Caudate nucleus (tissue), 63 donors: ENCODE measurements at places on chromosomes 11 and 22.

GRCh38 chr11:132821014-132821413, 711.3 kb downstream of the OPCML start:
- DNase-seq, result no peak

DNA sequence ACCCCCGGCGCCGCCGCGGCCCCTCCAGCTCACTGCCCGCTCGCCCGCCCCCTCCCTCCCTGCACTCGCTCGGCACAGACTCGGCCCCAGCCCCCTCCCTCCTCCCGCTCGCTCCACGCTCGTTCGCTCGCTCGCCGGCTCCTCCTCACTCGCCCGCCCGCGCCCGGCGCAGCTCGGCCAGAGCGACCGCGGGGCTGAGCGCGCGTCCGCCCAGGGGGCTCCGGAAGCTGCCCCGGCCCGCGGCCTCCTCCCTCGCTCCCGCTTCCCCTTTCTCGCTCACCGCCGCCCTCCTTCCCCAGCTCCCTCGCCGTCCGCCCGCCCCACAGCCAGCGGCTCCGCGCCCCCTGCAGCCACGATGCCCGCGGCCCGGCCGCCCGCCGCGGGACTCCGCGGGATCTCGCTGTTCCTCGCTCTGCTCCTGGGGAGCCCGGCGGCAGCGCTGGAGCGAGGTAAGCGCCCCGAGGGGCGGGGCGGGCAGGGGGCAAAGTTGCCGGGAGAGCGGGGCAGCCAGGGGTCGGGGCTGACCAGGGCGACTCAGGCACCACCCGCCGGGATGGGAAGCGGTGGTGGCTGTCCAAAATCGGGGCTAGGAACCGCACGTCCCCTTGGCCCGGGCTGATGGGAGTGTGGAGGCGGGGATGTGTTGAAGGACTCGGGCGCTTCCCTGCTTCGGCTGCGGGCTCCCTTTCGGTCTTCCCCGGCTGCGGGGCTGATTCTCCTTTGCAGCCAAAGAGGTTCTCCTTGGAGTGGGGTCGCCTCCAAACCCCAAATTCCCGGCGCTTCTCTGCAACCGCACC, at the start of gene SEZ6L:
Gene SEZ6L, plus strand, starts transcription at position 148 of the 797 bp plus-strand sequence. Its CDS starts 208 bp downstream, at position 356.
- DNase-seq, result no peak

- no peak for DNase-seq
These were observed 132.5 kb downstream of the FBXO7 start for GRCh38 chr22:32607086-32607485.

GRCh38 chr11:96424693-96425092, 34.9 kb downstream of the JRKL start:
- DNase-seq, result no peak

GRCh38 chr11:6351782-6352382, 31.6 kb upstream of the CAVIN3 start:
- no peak for DNase-seq

DNA sequence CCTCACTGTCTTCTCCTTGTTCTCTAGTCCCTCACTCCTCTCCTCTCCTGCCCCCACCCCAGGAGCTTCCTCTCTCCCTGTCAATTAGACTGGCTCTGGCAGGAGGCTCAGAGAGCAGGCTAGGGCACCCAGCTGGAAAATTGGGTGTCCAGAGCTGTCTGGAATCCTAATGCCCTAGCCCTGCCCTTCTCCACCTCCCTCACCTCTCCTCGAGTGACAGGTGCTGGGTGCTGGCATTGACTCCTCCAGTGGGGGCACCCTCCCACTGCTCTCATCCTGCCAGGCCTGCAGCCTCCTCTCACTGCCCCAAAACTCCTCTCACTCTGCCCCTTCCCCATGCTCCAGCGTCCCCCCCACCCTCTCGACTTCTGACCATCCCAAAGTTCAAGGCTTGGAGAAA, 68.9 kb downstream of the CYTH4 start:
- DNase-seq, result no peak

DNA sequence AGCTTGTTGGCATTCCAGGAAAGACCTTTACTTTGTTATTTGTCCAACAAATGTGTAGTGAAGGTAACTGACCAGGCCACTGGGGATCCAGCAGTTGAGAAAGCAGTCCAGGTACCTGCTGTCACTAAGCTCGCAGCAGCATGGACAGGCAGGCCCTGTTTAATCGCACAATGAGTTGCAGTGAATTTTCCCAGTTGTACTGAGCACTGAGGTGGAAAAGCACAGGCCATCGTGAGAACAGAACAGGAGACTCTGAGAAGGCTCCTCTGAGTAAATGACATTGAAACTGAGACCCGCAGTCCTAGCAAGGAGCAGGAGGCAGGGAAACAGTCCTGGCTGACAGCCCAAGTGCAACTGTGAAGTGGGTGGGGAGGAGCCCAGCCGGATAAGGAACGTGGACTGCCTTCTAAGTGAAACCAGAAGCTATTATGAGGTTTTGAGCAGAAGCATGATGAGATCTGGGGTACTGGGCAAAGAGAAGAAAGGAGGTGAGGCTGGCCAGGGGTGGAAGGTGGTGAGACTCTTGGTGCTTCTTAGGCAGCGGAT, 39.8 kb upstream of the CDON start:
- DNase-seq, result no peak

- DNase-seq, result no peak
These were observed 102.6 kb downstream of the TBC1D22A start for GRCh38 chr22:46865052-46865434.

- no peak for DNase-seq
These were observed 13.8 kb upstream of the SLC39A13 start for GRCh38 chr11:47394322-47395222.

GRCh38 chr22:43570531-43571165, 158.8 kb downstream of the MPPED1 start:
- no peak for DNase-seq

DNA sequence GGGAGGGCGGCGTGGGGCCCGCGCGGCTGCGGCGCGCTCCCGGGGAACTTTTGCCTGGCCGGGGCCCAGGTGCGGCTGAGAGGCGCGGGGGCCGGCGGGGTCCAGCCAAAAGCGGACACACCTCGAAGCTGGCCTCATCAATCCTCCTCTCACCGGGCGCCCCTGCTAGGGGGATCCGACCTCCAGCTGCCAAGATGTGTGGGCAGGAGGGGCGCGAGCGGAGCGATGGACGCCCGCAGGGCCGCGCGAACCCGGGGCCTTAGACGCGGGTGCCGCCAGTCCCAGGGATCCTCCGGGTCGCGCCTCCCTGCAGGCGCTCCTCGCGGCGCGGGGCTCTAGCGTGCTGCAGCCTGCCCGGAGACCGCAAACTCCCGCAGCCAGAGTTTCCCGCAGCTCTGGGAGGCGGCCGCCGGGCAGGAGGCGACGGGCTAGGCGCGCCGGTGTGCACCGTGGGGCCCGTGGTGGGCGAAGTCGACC, 785 bp downstream of the IGSF9B start:
- no peak for DNase-seq

- DNase-seq, result no peak
These were observed 185.4 kb upstream of the B3GAT1 start for GRCh38 chr11:134597452-134597851.

DNA sequence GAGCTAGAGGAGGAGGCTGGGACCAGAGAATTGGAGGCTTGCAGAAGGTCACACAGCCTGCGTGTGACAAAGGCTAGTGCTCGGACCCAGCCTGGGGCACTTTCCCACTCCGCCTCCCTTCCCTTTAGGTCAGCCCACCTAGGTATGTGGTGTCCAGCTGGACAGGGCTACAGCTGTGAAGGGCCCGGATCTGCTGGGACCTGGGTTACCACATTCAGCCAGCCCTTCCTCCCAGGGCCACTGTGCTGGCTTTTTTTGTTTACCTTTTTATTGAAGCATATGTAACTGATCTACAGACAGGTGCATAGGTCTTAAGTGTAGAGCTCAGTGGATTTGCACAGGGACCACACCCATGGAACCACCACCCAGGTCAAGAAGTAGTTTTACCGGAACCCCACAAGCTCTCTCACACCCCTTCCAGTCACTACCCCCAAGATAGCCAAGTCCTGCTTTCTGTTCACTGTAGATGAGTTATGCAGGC, 8.7 kb downstream of the CAPN5 start:
- no peak for DNase-seq

DNA sequence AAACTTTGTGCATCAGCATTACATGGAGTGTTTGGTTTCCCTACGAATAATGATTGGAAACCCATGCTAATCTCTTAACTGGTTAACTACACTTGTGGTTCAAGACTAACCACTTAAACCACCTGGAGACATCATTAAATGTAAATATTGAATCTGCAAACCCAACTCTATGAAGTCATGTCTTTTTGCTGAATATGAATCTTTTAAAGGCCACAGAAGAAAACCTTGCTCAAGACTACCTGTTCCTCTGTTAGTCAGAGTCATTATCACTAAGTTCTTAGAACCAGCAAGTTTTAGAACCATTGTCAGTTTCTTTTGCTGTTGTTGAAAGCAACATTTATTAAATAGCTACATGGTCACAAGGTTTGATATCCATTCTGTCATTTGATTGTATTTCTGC, 70.7 kb downstream of the SIK2 start:
- no peak for DNase-seq

DNA sequence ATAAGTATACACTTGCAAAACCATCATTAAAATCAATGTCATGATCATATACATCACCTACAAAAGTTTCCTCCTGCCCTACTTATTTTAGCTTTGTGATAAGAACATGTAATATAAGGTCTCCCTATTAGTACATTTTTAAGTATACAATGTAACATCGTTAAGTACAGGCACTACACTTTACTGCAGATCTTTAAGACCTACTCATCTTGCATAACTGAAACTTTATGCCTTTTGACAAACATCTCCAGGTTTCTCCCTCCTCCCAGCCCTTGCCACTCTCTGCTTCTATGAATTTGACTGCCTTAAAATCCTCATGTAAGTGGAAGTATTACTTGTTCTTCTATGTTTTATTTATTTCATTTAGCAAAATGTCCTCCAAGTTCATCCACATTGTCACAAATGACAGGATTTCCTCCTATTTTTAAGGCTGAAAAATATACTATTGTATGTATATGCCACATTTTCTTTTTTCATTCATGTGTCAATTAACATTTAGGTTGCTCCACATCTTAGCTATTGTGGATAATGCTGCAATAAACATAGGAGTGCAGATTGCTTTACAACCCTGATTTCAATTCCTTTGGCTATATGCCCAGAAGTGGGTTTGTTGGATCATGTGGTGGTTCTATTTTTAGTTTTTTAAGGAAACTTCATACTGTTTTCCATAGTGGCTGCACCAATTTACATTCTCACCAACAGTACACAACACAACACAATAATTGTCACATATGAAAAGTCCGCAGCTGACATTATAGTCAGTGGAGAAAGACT, 471.1 kb upstream of the ANO3 start:
- no peak for DNase-seq

- no peak for DNase-seq
These were observed 39.5 kb downstream of the IGF2 start for GRCh38 chr11:2099516-2100349.

DNA sequence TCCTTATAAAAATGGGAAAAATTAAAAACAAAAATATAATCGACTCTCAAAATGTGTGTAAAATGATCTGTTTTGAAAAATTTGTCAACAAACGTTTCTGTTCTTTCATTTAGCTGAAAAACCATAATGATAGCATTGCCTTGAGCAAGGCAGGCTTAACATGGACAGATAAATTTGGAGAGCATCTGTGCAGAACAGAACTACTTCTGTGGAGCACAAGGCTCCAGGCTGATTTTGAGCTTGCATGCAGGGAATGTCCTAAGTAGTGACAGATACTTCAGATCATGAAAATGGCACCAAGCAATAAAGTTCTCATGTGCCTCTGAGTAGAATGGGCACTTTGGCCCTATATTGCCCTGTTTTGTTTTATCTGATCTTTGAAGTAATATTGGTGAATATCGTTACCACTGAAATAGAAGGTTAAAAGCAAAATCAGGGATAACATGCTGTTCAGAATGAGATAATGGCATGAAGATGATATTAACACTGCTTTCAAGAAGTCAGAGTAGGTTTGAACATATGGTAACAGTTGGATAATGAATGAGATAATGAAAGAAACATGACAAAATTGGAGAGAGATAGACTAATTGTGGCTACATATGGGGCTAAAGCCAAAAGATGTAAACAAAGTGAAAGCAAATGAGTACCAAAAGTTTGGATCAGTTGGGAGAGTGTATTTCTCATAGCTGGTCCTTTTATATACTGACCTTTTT, 730.5 kb upstream of the CCDC179 start:
- DNase-seq, result no peak

DNA sequence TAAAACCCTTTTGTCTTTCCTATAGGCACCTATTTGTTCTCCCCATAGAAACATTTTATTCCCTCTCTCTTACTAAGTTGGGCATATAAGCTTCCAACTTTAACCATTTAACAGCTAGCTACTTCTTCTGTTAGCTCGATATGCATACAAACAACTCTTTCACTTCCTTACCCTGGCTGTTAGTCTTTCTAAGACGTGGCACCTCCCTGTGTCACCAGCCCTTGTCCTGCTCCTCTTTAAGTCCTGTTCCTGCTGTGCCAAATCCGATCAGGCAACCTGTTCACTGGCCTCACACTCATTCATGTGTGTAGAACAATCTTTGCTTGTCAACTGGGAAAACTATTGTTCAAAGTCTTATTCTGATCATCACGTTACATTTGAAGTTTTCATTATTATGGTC, 1376.1 kb upstream of the TENM4 start:
- no peak for DNase-seq

- DNase-seq, result no peak
These were observed 22.0 kb downstream of the FZD4 start for GRCh38 chr11:86932924-86933875.
